ENCODE measurements at places on chromosomes 3 and 15. TPM values are rescaled to one million over a fixed set of nuclear protein-coding genes. Genes with fewer than 3 reads are reported as not detected.

DNA sequence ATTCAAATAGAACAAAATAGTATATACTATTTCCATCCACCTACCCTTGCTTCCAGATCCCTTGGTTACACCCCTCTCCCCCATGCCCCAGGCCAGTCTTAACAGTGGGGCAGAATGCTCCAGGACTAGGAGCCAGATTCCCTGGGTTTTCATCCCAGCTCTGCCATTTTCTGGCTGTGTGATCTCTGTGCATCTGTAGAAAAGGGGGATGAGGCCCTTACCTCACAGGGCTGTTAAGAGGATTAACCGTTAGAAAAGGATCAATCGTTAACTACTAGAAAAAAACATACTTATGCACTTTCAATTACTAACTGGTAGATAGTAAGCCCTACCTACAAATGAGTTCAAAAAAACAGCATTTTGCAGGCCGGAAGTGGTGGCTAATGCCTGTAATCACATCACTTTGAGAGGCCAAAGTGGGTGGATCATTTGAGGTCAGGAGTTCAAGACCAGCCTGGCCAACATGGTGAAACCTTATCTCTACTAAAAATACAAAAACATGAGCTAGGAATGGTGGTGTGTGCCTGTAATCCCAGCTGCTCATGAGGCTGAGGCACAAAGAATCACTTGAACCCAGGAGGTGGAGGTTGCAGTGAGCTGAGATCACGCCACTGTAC, 11.7 kb downstream of the EBLN2 start:
- no peak overlapping the region for H3K27ac ChIP-seq
- no peak overlapping the region for H3K4me3 ChIP-seq
- DNase-seq = no peak

DNA sequence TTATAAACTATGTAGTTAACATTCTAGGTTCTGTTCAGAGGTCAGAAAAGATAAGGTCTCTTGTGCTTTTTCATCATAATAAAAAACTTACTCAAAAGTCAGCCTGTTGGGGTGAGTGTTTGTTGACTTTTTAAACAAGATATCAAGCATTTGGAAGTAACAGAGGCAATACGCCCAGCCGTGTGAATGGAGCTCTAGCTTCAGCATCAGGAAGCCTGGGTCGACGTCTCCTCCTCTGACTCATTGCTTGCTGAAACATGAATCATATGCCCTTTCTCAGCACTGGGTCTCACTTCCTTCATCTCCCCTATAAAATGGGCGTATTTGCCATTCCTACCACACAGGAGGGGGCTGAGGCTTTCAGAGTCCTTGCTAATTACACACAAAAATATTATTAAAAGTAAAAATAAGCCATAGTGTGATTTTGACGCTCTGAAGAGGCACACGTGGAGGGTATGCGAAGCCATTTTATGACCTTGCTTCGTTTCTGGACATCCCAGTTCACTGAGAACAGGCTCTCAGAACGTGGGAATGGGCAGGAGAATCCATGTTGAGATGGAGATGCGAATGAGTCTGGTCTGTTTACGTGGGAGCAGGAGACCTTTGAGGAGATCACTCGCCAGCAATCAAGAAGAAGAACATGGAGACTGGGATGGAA, 220.8 kb upstream of the TPRG1 start:
- H3K4me1 ChIP-seq = peaks cover 53% of the 10 kb centered on the region
- H3K27me3 ChIP-seq = no peaks in the 10 kb centered on the region
- peak; percentile 94 for DNase-seq
- peak overlapping the region; percentile 96 for H3K27ac ChIP-seq
- H3K4me3 ChIP-seq = no peak overlapping the region

- H3K4me1 ChIP-seq = peaks cover 53% of the 10 kb centered on the region
- H3K27me3 ChIP-seq = no peaks in the 10 kb centered on the region
- DNase-seq = no peak
- H3K36me3 ChIP-seq = peaks cover 28% of the 10 kb centered on the region
- peak overlapping the region; percentile 80 for H3K27ac ChIP-seq
- no peak overlapping the region for H3K4me3 ChIP-seq
Measured at GRCh38 chr15:98952381-98952803, 55.2 kb downstream of the PGPEP1L start.

DNA sequence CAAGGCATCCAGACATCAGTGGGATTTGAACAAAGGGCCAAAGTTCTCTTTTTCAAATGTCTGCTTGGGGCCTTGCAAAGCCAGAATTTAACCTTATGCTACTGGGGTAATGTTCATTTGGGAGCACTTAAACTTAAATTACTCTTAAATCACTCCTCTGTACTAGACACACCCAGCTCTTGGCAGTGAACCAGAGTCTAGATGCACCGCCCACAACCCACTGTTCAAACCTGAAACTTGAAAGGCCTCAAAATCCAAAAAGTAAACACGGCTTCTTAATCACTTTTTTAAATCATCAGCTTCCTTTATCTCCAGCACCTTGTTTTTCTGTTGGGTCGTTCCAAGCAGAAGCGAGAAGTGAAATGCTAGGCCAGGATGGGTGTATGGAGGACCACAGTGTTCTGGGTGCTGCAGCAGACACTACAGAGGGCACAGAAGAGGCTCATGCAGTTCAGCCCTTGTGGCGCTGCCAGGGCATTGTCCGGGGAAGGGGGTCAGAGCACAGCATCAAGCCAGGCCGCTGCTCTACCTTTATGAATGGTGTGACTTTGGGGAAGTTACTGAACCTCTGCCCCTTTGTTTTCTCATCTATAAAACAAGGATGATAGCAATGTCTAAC, 28.8 kb downstream of the MECOM start:
- no peak overlapping the region for H3K27ac ChIP-seq
- no peaks in the 10 kb centered on the region for H3K27me3 ChIP-seq
- no peaks in the 10 kb centered on the region for H3K36me3 ChIP-seq
- no peak for DNase-seq
- H3K4me1 ChIP-seq = no peaks in the 10 kb centered on the region

Gene HERC2
- 56.1 TPM for total RNA-seq

Gene CHRNA7
- total RNA-seq = 0.66 TPM

GRCh38 chr15:99408236-99409096, 157.2 kb downstream of the LRRC28 start:
- H3K27ac ChIP-seq = peak overlapping the region; percentile 47
- H3K4me1 ChIP-seq = no peaks in the 10 kb centered on the region
- H3K36me3 ChIP-seq = no peaks in the 10 kb centered on the region
- H3K4me3 ChIP-seq = no peak overlapping the region

- DNase-seq = no peak
- no peaks in the 10 kb centered on the region for H3K36me3 ChIP-seq
- peaks cover 22% of the 10 kb centered on the region for H3K4me1 ChIP-seq
- no peak overlapping the region for H3K27ac ChIP-seq
Measured at GRCh38 chr15:62549345-62549970, 384.4 kb upstream of the C2CD4B start.

- DNase-seq = no peak
- peaks cover 6% of the 10 kb centered on the region for H3K36me3 ChIP-seq
- peaks cover 27% of the 10 kb centered on the region for H3K4me1 ChIP-seq
- H3K4me3 ChIP-seq = no peak overlapping the region
Measured at GRCh38 chr15:45371546-45371945, 6.8 kb downstream of the GATM start.

Gene ATP13A5
- total RNA-seq = not detected

Gene ECE2
- 0.49 TPM for total RNA-seq

DNA sequence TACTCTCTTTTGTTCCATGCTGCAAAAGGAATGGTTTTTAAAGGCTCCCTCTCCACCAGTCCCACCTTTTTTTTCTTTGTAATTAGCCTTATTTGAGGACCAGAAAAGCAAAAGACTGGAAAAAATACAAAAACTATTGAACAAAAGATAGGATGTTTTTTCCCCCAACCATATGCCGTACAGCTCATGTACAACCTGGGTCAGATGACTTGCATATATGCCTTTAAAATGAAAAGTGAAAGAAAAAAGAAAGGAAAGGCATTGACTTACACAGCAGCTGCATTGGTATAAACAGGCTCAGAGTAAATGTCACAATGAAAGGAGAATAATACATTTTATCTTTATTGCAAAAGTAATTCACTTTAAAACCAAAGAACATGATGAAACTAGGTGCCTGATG, 69.5 kb upstream of the CMC1 start:
- DNase-seq = no peak
- no peaks in the 10 kb centered on the region for H3K27me3 ChIP-seq
- H3K4me1 ChIP-seq = no peaks in the 10 kb centered on the region
- H3K36me3 ChIP-seq = no peaks in the 10 kb centered on the region

GRCh38 chr3:169965562-169966427, 812 bp upstream of the SEC62 start:
- H3K27ac ChIP-seq = peak overlapping the region; percentile 99
- peaks cover 24% of the 10 kb centered on the region for H3K4me1 ChIP-seq
- DNase-seq = no peak
- H3K4me3 ChIP-seq = peak overlapping the region; percentile 84
- H3K36me3 ChIP-seq = no peaks in the 10 kb centered on the region

GRCh38 chr3:40843851-40844548, 319.2 kb downstream of the ZNF621 start:
- no peak overlapping the region for H3K4me3 ChIP-seq
- DNase-seq = no peak
- no peaks in the 10 kb centered on the region for H3K27me3 ChIP-seq
- H3K4me1 ChIP-seq = no peaks in the 10 kb centered on the region
- H3K27ac ChIP-seq = no peak overlapping the region

DNA sequence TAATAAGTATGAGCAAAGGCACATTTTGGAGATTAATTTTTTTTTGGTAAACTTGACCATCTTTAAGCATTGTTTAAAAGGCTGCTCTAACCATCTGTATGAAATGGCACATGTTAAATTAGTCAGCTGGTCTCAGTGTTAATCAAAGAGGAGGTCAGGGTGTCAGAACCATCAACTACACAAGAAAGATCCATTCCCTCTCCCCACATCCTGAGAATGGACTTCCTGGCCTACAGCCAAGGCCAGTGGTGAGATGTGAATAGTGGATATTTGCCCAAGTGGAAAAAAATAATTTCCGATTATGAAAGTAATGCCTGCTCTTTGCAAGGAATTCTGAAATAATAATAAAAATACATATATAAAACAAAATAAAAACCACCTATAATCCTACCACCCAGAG, 641.7 kb downstream of the NR2F2 start:
- H3K4me1 ChIP-seq = no peaks in the 10 kb centered on the region
- no peak for DNase-seq

Gene BCL2A1
- not detected for total RNA-seq
